ENCODE measurements at places on chromosomes 2 and 18.
A peak's percentile ranks its signal among the peaks of the same experiment; 100 is the strongest.

DNA sequence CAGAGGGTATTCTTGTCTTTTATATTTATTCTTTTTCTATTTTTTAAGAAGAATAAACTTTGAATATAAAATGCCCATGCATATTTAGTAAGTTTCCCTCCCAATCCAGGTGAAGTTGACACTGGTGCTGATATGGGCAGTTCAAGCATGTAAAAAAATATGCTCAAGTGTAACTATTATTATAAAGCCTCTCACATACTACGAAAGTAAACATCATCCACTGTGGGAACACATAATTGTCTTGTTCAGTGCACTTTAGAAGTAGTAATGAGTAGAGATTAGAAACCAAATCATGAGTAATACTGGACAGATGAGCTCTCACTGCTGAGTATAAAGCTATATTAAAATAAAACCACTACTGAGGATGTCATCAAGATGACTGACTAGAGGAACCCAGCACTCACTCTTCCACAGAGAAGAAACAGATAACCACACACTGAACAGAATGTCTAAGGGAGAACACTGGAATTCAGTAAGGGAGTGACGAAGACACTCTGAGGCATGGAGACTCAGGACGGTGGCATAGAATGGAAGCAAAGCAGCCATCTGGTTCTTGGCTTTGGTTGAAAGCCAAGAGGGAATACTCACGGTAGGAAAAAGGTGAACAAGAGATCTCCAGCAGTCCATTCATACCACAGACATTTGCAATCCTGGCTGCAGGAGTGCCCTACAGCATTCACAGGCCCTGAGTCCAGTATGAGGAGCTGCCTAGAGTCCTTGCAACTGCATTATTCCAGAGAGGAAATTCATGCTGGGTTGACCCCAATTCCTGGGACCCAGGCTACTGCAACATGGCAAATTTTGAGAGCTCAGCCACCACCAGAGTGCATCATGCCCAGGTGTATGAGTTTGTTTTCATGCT is 9.5 kb upstream of the FAM110C start:
- DNase-seq: no peak

DNA sequence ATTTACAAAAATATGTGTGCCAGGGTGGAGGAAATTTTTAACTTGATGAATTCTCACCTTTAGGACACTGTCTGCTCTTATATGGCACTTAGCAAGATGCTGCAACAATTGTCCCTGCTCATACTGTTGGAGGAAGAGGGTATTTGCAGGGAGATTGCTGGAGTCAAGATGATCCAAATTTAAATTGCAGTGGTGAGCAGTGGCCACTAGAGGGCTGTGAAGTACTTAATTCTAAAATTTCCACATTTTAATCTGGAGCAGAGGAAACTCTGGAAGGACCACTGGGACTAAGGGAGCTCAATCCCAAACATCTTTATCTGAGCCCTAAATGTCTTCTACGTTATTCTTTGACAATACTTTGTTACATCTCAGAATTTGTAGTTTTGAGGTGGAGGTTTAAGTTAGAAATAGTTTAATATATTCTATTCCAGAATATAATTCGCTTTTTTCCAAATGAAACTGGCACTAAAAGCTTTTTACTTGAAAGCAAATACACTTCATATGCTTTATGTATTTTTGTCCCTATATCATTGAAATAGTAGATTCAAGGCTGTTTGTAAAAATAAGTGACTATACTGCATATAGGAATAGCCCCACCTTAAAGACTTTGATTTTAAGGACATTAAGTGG is 33.0 kb upstream of the PTH2R start:
- peak; percentile 70 for DNase-seq

- DNase-seq: peak; percentile 94
Observed at GRCh38 chr2:152200565-152201465, 25.3 kb upstream of the STAM2 start.

DNA sequence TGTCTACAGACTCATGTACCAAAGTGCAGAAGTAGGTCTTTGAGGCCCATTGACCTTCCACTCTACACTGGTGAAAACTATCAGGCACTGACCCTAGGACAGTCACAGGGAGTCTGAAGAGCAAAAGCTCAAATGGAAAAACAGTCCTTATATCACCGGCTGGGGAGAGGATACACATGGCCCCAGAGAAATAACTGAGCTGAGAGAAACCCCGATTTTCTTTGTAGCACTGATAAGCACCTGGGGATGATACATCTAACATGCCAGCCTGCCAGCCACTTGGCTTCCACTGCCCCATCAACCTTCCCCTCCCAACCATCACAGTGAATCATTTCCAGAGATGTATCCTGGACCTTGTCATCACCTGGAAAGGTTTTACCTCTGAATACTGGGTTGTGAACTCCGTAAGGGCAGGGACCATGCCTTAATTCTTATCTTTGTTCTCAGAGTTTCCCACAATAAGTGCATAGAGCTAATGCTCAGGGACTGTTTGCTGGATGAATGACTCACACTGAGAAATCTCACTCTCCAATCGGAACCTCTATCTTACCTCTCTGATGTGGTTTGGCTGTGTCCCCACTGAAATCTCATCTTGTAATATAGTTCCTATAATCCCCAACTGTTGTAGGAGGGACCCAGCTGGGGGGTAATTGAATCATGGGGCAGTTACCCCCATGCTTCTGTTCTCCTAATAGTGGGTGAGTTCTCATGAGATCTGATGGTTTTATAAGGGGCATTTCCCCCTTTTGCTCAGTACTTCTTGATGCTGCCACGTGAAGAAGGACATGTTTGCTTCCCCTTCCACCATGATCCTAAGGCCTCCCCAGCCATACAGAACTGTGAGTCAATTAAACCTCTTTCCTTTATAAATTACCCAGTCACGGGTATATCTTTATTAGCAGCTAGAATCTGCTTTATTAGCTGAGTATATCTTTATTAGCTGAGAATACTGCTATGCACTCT is 37.1 kb downstream of the EVA1A start:
- DNase-seq: peak; percentile 88

DNA sequence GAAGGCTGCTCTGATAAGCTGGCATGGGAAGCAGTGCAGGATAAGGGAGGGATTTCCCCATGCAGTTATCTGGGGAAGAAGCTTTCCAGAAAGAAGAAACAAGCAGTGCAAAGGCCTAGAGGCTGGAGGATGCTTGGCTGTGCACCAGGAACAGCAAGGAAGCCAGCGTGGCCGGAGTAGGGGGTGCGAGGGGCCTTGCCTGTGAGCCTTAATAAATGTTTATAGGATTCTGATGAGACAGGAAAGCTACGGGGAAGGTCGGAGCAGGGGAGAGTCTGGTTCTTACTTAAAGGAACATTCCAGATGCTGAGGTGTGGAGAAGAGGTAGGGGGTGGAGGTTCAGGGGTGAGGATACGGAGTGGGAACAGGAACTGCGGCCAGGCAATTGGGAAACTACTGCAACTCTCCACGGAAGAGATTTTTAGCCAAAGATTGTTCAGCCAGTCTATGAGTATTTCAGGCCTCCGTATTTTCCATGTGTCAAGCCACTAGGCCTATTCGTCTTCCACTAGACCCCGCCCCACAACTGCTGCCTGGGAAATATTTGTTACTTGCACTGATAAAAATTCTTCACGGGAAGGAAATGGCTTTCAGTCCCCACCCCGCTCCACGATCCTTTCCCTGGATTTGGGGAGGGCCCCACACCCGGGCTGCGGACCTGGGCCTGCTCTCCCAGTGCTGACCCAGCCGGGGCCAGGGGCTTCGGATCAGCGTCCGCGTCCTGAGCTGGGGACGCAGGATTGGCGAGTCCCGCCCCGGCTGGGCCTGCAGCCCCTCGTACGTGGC is 516 bp downstream of the EIF2AK2 start:
- DNase-seq: peak; percentile 71

GRCh38 chr2:158670292-158670691 is 124.8 kb upstream of the DAPL1 start:
- DNase-seq: no peak

DNA sequence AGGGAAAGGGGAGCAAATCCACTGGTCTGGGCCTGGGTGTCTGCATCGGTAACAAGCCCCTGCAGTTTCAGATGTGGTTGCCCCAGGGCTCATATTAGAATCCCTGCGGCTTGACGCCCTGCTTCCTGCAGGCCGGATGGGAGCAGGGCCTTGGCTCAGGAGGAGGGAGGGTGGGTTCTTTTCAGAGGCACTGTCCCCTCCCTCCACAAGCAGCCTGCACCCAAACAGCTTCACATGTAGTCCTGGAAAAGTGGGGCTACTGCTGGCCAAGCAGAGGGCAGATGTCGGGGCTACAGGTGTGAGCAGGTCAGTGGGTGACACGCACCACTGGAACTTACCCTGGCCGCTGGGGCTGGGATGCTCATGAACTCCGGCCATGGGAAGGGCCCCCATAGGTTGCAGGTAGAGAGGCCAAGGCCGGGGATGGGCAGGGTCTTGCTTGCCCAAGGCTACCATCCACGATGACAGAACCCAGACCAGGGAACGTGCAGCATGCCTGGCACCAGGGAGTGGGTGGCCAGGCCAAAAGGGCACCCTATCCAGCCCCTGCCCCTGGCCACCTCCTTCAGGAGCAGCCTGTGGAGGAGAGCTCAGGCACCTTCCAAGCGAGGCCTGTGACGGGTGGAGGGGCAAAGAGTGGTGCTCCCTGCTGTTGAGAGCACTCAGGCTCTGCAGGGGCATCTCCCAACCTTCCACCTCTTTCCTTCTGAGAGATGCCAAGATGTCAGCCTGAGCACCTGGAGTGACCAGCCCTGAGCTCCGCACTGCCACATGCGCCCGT is 16.8 kb downstream of the ARID5A start:
- DNase-seq: no peak

GRCh38 chr2:240469239-240469636 is 33.8 kb downstream of the GPC1 start:
- peak; percentile 11 for DNase-seq

- no peak for DNase-seq
Observed at GRCh38 chr2:108243566-108243965, 3.8 kb downstream of the SULT1C3 start.

GRCh38 chr2:146730882-146731281 is 1113.9 kb upstream of the ACVR2A start:
- DNase-seq: no peak

DNA sequence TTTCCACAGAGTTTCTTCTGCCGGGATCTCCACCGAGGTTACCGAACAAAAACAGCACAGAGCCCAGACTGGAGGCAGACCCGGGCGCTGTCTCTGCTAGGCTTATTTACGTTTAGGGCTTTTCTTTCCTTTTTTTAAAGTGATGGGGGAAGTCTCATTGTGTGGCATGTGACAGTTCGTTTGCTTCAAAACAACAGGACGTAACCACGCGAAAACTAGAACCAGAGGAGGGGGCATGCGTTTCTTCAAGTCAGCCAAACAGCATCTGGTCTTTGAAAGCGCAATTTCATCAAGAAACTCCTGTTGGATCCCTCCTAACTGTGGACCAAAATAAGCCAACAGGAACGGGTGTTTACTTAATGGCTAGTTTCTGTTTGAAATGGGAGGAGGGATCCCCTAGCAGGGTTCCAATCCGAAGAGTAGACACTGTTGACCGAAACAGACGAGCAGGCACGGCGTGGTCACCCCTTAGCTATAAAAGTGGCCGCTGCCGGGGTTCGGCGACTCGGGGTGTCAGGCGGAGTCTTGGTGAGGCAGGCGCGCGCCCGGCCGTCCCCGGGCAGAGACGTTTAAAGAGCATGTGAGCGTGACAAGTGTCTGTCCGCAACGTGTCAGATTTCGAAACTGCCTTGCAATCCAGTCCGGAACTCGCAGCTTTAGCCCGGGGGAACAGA is 997 bp upstream of the TGIF1 start:
- peak; percentile 81 for DNase-seq

Measured in astrocyte of the hippocampus (primary cell).